Mesangial cell (primary cell): ENCODE measurements at places on chromosomes 5 and 9. TPM values are rescaled to one million over a fixed set of nuclear protein-coding genes. Genes with fewer than 3 reads are reported as not detected.

ARL14EPL gene
- not detected in 2 replicates for total RNA-seq

GRXCR2 gene
- total RNA-seq: not detected in 2 replicates

TMEM171 gene
- 8.1 and 9.1 TPM in 2 replicates for total RNA-seq

SLC35A4 gene
- total RNA-seq: 53.8 and 57.8 TPM in 2 replicates

ARID3C gene
- total RNA-seq: 0.51 TPM in 1 of 2 replicates, not detected in the other

NSMF gene
- total RNA-seq: 41.9 and 92.3 TPM in 2 replicates

LHX2 gene
- not detected in 2 replicates for total RNA-seq

RXFP3 gene
- not detected in 2 replicates for total RNA-seq

PCDHA5 gene
- under 0.01 TPM in 1 of 2 replicates, not detected in the other for total RNA-seq

OR1Q1 gene
- not detected in 2 replicates for total RNA-seq

GPRIN1 gene
- 7.6 and 37.2 TPM in 2 replicates for total RNA-seq

TMEM252 gene
- total RNA-seq: not detected in 2 replicates

KCNV2 gene
- total RNA-seq: not detected in 2 replicates

GGTA1 gene
- not detected in 2 replicates for total RNA-seq

BRD3OS gene
- 15.0 and 37.9 TPM in 2 replicates for total RNA-seq

PDE8B gene
- 4.1 TPM in 1 of 2 replicates, not detected in the other for total RNA-seq

PHF24 gene
- total RNA-seq: under 0.01 TPM in 1 of 2 replicates, not detected in the other

ESM1 gene
- total RNA-seq: 0.65 TPM in 1 of 2 replicates, not detected in the other

ASB6 gene
- total RNA-seq: 21.2 and 23.5 TPM in 2 replicates

ECM2 gene
- total RNA-seq: 0.13 and 0.16 TPM in 2 replicates

C5orf52 gene
- total RNA-seq: not detected in 2 replicates

PAPPA gene
- 8.4 and 9.5 TPM in 2 replicates for total RNA-seq

LRRTM2 gene
- under 0.01 and 0.33 TPM in 2 replicates for total RNA-seq

FCN2 gene
- total RNA-seq: not detected in 2 replicates
